ENCODE measurements at places on chromosomes 4 and X.

GRCh38 chrX:138982365-138982764 lies 270.8 kb upstream of the FGF13 start:
- no peak for DNase-seq

- DNase-seq, result no peak
These were observed 28.5 kb downstream of the ADGRA3 start for GRCh38 chr4:22487328-22487727.

DNA sequence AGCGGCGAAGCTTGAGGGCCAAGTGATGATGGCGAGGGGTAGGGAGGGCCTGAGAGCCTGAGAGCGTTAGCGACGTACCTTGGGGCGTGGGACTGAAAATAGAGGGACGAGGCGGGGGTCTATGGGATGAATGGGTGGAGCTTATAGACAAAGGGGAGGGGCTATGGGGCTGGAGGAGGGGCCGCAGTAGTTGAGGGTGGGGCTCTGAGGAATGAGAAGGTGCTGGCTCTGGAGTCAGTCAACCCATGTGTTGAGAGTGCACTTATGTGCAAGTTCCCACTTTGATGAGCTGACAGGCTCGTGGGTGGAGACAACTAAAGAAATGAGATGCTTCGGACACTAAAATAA lies 488 bp downstream of the TBC1D25 start:
- DNase-seq, result peak; percentile 36

DNA sequence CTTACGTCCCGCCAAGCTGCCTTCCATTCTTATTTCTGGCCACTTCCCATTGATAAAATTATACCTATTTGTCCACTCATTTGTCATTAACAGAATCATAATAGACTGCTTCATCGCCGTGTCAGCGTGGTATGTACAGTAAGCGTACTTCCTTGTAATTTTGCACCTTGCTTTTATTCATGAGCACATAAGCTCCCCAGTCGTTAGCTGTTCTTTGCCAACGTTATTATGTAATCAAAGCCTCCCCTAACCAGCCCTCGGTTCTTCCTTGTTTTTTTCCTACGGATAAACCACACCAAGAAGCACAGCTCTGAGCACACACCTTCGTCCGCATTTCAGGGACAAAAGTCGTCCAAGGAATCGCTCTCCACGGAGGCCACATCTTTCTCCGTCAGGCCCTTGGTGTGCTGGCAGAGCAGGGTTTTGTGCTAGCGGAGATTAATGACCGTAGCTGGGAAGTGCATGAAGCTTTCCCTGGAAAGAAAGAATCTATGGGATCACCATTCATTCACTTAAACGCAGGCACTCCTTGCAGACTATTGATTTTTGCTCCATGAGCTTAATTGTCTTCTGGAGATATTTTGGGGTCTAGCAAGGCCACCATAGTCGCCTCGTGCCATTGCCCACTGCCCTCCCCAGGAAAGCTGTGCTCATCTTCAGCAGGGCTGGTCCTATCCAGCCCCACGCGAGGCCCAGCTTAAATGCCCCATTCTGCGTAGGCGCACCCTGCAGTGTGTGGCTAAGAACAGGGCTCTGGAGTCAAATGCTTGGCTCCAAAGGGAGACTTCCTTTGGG lies 200.9 kb upstream of the PSAPL1 start:
- no peak for DNase-seq

DNA sequence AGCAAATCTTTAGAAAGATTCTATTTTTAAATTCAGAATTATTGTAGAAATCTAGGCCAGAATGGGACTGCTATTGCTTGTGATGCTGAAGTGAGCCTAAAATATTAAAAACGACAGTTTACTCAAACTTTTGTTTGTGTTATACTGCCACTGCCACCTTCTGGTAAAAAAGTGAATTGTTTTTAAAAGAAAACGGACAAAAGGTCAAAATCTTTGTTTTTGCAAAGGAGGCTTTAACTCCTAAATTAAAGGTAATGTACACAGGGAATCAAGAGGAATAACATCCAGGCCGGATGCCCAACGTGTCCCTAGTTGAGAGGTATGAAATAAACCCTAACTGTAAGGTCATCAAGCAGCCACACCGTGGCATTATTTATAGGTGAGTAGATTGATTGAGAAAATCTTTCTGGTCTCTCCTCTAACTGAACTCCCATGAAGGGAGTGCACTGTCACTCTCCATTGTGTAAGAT lies 338.3 kb upstream of the GALNT7 start:
- peak; percentile 40 for DNase-seq

- DNase-seq, result no peak
These were observed 61.6 kb upstream of the STS start for GRCh38 chrX:7085879-7086278.

DNA sequence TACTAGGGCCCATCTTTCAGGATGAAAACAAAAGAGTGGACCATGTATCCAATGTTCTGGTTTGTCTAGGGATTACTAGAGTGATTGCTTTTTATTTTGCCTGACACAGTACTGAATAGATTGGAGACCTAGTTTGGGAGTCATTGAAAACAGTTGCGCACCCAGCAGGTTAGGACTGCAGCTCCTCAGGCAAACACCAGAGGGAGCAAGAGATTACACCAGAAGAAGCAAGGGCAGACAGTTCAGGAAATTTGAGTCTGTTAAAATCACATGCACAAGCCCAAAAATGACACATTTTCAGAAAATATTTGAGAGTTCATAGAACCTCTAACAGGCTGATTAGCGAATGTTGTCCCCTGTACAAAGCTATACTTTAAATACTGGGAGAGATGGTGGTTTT lies 55.6 kb downstream of the CYLC1 start:
- peak; percentile 1 for DNase-seq

- no peak for DNase-seq
These were observed 11.3 kb downstream of the SHOX start for GRCh38 chrX:641671-642435.

Measured in fibroblast of skin of scalp (primary cell).